ENCODE measurements at places on chromosomes 2 and 18.

GRCh38 chr2:54409752-54410151 is 46.4 kb upstream of the SPTBN1 start:
- no peak for DNase-seq

DNA sequence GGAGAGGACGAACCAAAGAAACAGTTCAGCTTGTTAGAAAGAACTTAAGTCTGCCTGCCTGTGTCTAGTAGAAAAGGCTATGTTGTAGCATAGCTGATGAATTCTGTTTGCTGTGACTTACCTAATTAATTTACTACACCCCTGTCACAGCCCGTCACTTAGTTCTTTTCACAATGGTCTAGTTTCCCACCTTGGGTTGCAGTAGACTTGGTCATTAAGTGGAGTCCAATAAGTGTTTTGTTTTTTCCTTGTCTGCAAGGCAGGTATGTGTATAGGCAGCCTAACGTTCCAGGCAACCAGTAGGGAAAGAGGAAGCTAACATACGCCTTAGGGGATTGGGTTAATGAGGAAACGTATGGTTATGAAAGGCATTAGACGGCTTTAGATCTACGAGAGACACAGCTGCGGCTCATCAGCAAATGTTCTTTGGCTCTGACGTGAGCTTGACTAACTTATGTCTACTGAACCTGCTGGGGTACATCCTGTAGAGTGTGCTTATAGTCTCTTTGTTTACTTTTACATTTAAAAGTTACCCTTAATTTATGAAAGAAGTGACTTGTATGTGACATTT is 180.1 kb downstream of the PRPF40A start:
- no peak for DNase-seq

DNA sequence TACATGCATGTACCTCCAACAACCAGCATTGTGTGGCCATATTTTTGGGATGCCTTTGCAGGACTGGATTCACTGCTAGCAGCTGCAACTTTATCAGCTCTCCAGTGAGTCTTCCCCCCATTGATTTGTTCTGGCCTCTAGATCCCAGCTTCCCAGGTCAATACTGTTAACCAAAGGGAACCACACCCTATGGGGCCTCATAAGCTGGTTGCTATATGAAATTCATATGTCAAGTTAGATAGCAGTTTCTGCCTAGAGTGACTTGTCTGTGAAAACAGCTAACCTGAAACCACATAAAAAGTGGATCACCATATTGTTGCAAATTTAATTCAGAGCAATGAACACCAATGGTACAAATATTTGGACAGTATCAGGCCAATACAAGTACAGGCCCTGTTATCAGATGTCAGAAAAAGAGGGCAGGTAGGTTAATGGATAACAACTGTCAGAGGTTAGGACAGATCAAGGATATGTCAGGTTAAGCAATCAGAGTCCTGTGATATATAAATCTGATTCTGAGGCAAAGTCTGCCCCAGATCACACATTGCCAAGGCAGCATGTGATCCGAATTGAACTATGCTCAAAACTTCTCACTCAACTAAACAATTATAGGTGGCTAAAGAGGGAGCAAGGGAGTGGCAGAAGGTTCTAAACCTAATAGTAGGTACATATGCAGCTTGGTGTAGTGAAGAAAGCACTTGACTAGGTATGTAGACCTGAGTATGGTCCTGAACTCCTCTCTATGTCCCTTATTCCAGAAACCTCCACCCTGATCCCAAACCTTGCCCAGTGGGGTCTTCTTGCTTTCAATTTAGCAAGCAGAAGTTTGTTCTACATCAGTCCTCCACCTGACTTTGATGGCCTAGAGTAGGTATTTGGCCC is 310.2 kb upstream of the STON1 start:
- DNase-seq = no peak

DNA sequence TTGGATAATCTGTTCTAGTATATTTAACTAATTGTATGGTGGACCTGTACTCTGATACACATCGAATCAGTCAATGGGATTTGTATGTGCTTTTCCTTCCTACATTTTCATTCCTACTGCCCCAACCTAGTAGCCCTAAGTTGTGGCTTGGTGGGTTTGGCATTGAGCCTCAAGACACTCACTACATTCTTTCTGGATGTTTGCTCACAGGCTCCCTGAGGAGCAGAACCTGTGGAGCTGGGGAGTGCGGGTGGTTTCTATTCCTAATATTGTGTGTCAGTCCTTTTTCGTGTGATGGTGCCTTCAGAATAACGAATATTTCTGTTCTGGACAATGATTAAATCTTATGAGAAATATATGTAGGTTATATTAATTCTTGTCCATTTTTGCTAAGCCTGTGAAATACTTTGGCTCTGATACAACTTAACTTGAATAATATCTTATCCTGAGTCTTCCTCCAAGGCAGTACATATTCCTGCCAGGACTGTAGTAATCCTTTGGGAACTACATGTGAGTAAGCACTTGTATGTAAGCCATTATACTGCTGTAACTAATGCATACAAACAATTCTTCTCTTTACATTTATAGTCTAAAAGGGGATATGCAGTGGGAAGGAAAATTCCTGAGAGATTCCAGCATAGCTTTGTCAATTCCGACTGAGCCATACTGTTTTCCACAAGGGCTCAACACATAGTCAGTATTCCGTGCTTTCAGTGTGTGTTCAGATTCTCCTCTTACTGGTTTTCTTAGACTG is 150.6 kb downstream of the AGPS start:
- DNase-seq = no peak

GRCh38 chr2:10267036-10267435 is 35.7 kb upstream of the HPCAL1 start:
- DNase-seq = no peak

GRCh38 chr2:55954306-55955035 is 30.9 kb upstream of the EFEMP1 start:
- no peak for DNase-seq

GRCh38 chr2:127256381-127256780 is 36.3 kb upstream of the CYP27C1 start:
- no peak for DNase-seq

DNA sequence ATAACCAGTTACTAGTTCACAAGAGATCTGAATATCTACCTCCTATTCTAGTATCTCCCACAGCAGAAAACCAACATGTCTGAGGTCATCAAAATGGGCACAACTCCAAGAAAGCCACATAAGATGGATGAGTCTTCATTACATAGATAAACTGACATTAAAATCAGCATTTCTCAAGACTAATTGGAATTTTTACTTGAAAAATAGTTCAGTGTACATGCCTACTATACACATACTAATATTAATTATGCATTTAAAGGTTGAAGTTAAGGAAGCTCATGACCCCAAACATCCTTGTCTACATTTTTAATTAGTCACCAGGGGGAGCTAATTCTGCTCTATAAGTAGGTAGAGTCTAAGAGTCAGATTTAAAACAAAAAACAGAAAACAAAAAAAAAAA is 41.9 kb downstream of the ZNF521 start:
- peak; percentile 22 for DNase-seq

- DNase-seq = no peak
Observed at GRCh38 chr2:44543773-44544725, 182.3 kb downstream of the CAMKMT start.

DNA sequence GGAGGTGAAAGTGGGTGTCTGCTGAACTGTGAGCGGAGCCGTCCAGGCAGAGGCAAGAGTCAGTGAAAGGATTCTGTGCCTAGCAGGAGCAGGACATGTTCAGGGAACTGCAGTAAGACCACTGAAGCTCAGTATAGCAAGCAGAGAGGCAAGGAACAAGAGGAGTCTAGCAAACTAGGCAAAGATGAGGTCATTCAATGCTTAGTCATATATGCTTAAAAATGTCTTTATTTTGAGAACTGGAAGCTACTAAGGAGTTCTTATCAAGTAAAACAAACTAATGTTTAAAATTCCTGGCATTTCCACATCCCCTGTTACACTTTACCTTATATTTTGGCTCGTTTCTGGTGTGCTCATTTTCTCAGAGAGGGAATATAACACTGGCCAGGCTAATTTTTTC is 913.4 kb downstream of the CBLN2 start:
- no peak for DNase-seq

DNA sequence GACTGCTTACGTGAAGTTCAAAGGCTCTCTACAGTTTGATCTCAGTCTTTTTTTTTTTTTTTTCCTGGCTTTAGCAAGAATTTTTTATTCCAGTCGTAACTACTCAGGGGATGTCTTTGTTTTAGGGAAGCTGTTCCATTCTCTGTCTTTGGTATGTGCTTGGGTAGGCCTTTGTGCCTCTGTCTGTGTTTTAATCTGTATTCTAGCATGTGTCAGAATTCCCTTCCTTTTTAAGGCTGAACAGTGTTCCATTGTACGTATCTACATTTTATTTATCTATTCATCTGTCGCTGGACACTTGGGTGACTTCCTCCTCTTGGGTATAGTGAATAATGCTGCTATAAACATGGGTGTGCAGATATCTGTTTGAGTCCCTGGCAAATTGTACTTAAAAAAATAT is 42.6 kb downstream of the MYO1B start:
- no peak for DNase-seq

GRCh38 chr2:39377226-39377939 is 59.7 kb downstream of the MAP4K3 start:
- DNase-seq = no peak

- no peak for DNase-seq
Observed at GRCh38 chr2:121686218-121686617, 37.0 kb upstream of the CLASP1 start.

DNA sequence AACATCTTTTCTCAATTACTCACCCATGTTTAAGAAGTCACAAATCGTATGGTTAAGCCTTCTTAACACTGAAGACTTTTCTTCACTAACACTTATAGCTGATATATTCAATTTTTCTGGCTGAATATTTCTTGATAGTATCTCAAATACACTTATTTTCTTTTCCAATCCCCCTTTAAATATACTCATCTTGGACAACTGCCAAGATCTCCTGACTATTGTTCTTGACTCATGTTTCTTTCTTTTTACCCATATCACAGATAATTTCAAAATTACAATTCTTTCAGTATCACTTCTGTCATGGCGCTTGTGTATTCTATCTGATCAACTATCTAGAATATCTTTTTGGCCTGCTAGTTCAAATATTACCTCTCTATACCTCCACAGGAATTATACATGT is 954.3 kb upstream of the ACVR2A start:
- no peak for DNase-seq

- no peak for DNase-seq
Observed at GRCh38 chr2:240112914-240113690, 23.0 kb downstream of the COPS9 start.

GRCh38 chr18:50008306-50008705 is 186.6 kb downstream of the MYO5B start:
- no peak for DNase-seq

DNA sequence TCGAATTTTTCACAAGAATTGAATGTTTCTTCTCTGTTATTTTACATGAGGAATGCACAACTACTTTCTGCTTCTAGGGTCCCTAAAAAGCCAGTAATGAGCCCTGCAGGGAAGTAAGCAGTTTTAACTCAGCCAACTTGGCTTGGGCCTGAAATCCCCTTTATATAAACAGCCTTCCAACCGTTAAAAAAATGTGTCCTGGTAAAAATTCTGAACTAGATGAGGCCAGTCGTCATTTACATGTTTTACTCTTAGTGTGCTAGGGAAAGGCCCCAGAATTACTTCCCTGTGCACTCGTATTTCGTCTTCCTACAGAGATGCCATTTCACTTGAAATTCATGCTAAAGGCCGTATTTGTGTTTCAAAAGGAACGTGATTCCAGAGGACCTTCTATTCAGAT is 42.4 kb upstream of the RPE start:
- DNase-seq = no peak

DNA sequence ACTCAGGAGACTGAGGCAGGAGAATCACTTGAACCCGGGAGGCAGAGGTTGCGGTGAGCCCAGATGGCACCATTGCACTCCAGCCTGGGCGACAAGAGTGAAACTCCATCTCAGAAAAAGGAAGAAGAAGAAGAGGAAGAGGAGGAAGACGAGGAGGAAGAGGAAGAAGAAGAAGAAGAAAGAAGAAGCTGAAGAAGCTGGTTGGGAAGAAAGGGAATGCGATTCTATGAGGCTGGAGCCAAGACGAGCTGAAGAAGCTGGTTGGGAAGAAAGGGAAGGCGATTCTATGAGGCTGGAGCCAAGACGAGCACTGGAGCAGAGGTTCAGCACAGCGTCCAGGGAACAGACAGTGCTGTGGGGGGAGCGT is 30.3 kb upstream of the TAF1B start:
- no peak for DNase-seq

GRCh38 chr2:151518802-151519201 is 109.1 kb downstream of the RIF1 start:
- DNase-seq = no peak

DNA sequence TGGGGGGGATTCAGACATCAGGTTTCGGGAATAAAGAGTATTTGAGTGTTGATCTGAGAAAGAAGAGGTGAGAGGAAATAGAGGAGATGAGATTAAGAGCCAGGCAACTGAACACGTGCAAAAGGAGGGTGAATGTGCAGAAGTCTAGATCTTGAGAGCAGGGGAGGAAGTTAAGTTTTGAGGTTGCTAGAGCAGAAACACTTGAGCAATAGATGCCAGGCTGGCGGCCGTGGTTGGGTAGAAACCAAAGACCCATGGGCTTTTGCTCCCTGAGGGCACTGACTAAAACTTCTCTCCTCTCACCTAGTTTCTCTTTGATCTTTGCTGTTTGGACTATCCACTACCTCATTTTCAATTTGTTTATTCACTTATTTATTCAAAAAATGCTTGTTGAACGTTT is 116.0 kb downstream of the CDC42EP3 start:
- DNase-seq = no peak

- DNase-seq = no peak
Observed at GRCh38 chr2:105828558-105828957, 83.8 kb downstream of the NCK2 start.

DNA sequence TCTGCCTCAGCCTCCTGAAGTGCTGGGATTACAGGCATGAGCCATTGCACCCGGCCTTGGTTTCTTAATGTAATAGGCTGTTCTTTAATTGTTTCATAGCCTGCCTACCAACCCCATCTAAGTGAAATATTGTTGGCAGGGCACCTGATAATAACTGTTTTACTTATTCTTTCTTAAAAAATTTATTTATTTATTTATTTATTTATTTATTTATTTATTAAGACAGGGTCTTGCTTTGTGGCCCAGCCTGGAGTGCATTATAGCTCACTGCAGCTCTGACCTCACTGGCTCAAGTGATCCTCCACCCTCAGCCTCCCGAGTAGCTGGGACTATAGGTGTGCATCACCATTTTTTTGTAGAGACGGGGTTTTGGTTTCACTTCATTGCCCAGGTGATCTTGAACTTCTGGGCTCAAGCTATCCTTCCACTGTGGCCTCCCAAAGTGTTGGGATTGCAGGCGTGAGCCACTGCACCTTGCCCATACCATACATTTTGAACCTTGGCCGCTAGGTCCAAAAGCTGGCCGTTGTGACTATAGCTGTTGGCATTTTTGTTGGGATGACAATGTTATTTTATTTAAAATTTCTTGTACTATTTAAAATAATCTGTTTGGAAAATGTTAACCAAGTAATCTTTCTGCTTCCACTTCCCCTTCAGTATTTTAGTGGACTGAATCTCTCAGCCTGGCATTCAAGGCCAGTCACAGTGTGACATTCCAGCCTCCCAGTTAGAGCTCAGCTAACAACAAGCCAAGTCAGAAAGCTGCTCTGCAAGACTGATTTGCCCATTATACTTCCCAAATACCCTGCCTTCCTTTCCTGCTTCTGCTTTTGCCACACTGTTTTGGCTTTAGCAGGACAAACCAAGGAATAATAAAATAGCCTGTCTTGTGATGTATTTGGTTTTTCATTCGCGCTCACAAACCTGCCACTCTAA is 52.4 kb downstream of the BABAM2 start:
- DNase-seq = no peak

GRCh38 chr2:189131991-189132390 is 47.6 kb downstream of the COL5A2 start:
- no peak for DNase-seq

Measured in HT-29 (cell line).